ENCODE measurements at places on chromosomes 1 and 21.

- no peaks in the 10 kb centered on the region for H3K36me3 ChIP-seq
- no peaks in the 10 kb centered on the region for H3K4me1 ChIP-seq
Measured at GRCh38 chr1:246609632-246610031, 43.4 kb downstream of the CNST start.

DNA sequence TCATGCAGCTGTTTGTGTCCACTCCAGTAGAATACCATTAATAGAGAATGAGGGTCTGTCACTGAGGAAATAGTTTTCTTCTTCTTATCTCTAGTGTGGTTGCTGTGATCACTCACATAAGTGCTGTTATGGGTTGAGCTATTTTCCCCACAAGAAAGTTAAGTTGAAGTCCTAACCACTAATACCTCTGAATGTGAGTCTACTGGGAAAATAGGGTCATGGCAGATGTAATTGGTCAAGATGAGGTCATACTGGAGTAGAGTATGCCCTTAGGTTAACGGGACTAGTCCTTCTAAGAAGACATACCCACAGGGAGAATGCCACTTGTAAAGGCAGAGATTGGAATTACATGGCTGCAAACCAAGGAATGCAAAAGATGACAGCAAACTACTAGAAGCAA lies 70.5 kb upstream of the COL24A1 start:
- no peak overlapping the region for H3K27ac ChIP-seq
- H3K4me1 ChIP-seq: no peaks in the 10 kb centered on the region
- DNase-seq: no peak
- no peak overlapping the region for H3K4me3 ChIP-seq

GRCh38 chr1:192522673-192523072 lies 52.9 kb upstream of the RGS1 start:
- H3K27ac ChIP-seq: no peak overlapping the region
- no peaks in the 10 kb centered on the region for H3K27me3 ChIP-seq
- H3K4me1 ChIP-seq: no peaks in the 10 kb centered on the region
- no peak for DNase-seq
- H3K4me3 ChIP-seq: no peak overlapping the region

GRCh38 chr1:46489638-46490405 lies at the start of gene DMBX1:
Gene DMBX1, plus strand, starts transcription at chr1:46489836. Its CDS starts 17,175 bp downstream, at chr1:46507011.
- peak within 1 kb of the TSS; percentile 9 for H3K4me3 ChIP-seq
- peaks cover 84% of the 10 kb centered on the region for H3K27me3 ChIP-seq
- no peak within 1 kb of the TSS for H3K27ac ChIP-seq
- peaks cover 13% of the 10 kb centered on the region for H3K4me1 ChIP-seq
- no peaks in the 10 kb centered on the region for H3K36me3 ChIP-seq
